ENCODE measurements at places on chromosomes 2 and 18.

GRCh38 chr2:147358375-147358774 lies 486.5 kb upstream of the ACVR2A start:
- no peak for DNase-seq

DNA sequence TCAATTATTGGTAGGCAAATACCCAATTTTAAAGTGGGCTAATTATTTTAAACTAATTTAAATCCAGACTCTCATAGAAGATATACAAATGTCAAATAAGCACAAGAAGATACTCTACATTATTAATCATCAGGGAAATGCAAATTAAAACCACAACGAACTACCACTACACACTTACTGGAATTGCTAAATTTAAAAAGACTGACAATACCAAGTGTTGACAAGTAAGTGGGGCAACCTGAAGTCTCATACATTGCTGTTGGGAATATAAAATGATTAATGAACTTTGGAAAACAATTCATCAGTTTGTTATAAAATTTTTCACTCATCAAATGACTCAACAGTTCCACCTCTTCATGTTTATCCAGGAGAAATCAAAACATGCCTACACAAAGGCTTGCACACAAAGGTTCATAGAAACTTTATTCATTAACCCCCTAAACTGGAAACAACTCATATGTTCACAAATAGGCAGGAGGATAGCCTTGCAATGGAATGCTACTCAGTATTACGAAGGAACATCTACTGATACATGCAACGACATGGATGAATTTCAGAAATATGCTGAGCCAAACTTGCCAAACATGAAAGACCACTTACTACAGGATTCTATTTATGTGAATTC lies 120.8 kb downstream of the MCFD2 start:
- no peak for DNase-seq

GRCh38 chr2:44100351-44100750 lies 68.3 kb upstream of the PPM1B start:
- DNase-seq, result no peak

DNA sequence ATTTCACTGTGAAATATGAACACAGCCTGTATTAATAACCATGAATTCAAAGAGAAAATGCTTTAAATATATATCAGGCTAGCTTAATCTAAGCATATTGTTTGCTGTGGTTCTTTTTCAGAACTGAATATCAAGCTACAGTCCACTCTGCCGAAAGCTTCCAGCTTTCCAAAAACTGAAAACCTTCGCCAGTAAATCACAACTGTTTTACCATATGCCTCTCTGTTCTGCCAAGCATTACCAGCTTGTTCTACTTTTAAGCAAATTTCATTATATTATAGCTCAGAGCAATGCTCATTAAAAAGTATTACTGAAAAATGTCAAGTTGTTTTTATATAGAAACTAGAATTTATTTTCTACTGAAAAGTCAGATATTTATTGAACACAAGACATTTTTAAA lies 277.4 kb downstream of the NRXN1 start:
- no peak for DNase-seq
